Gastrocnemius medialis (tissue), 4 donors: ENCODE measurements at places on chromosomes 11 and 22. TPM values are rescaled to one million over a fixed set of nuclear protein-coding genes. Genes with fewer than 3 reads are reported as not detected.

The C22orf31 gene
- not detected for total RNA-seq

The PATE2 gene
- not detected for total RNA-seq

The TTC36 gene
- total RNA-seq: 3.8 TPM

The ELMOD1 gene
- total RNA-seq: 1.4 TPM

The CENPM gene
- total RNA-seq: not detected

The MUC5AC gene
- total RNA-seq: not detected

The F2 gene
- total RNA-seq: 1.4 TPM

- DNase-seq: no peak
- H3K4me1 ChIP-seq: no peaks in the 10 kb centered on the region
- no peak overlapping the region for H3K27ac ChIP-seq
- H3K36me3 ChIP-seq: no peaks in the 10 kb centered on the region
- H3K27me3 ChIP-seq: no peaks in the 10 kb centered on the region
Observed at GRCh38 chr11:106331176-106331575, 253.7 kb downstream of the AASDHPPT start.

DNA sequence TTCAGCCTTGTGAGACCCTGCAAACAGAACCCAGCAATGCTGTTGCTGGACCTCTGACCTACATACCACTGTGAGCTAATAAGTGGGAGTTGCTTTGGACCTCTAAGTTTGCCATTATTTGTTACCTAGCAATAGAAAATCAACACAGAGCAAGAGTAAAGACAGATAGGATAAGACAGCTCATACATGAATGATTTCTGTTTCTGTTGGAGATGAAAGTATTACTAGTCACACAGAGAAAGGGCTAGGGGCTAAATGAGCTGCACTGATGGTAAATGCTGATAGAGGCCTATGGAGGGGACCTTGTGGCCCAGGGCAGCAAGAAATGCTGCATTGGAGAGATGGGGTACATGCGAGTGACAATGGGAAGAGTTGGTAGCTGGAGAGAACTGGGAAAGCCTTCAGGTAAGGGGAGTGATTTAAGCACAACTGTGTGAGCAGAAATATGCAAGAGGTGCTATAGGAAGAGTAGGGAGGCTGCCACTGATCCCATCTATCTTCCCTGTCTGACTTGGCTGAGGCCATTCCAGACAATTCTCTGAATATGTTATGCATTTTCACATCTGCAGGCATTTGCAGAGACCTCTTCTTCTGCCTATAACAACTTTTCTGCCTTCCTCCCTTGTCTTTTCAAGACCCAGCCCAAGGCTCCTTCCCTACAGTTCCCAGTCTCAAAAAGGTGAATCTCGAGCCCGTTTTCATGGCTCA lies 46.1 kb upstream of the SYN3 start:
- no peak overlapping the region for H3K27ac ChIP-seq
- H3K4me1 ChIP-seq: no peaks in the 10 kb centered on the region
- no peaks in the 10 kb centered on the region for H3K27me3 ChIP-seq
- H3K36me3 ChIP-seq: no peaks in the 10 kb centered on the region

GRCh38 chr11:20034941-20035340 lies 125.3 kb downstream of the DBX1 start:
- H3K4me3 ChIP-seq: no peak overlapping the region
- DNase-seq: no peak
- H3K36me3 ChIP-seq: no peaks in the 10 kb centered on the region

DNA sequence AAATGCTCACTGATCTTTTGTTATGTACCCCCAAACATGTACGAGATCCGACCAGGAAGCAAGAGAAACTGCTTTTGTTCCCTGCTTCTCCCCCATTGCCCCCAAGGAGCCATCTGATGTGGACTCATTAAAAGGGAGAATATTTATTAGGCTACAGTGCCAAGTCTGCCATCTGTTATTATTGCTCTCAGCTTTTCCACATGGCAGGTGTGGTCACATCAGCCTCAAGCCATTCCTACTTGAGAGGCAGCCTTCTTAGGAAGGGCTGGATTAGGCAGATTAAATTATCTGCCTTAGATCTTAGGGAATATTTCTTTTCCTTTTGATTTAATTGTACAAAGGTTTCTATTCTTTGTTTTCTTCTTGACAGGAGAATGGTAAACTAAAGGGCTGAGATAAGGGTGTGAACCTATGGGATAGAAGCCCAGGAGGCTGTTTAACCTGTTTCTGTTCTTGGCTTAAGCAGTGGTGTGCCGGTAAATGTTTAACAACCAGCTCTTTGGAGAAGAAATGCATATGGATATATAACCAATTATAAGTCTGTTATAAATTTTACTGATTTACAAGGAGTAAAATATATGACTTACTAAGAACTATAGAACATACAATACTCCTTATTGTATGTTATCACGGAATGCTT lies 88.8 kb downstream of the PDHX start:
- no peak for DNase-seq
- no peak overlapping the region for H3K27ac ChIP-seq
- H3K36me3 ChIP-seq: no peaks in the 10 kb centered on the region
- no peak overlapping the region for H3K4me3 ChIP-seq

- H3K4me1 ChIP-seq: peaks cover 75% of the 10 kb centered on the region
- peak overlapping the region; percentile 87 for H3K27ac ChIP-seq
- peak overlapping the region; percentile 39 for H3K4me3 ChIP-seq
- peak; percentile 41 for DNase-seq
- H3K27me3 ChIP-seq: no peaks in the 10 kb centered on the region
- no peaks in the 10 kb centered on the region for H3K36me3 ChIP-seq
Observed at GRCh38 chr22:35835998-35836691, 118.5 kb downstream of the APOL5 start.

GRCh38 chr11:45145083-45145378 lies 1.4 kb upstream of the PRDM11 start:
- DNase-seq: no peak
- no peak overlapping the region for H3K4me3 ChIP-seq
- H3K4me1 ChIP-seq: peaks cover 22% of the 10 kb centered on the region
